ENCODE measurements at places on chromosomes 5 and 9.

GRCh38 chr5:78064941-78065472, 229.5 kb downstream of the AP3B1 start:
- no peak for DNase-seq

GRCh38 chr5:139958432-139959148, 84.5 kb downstream of the NRG2 start:
- DNase-seq, result no peak

DNA sequence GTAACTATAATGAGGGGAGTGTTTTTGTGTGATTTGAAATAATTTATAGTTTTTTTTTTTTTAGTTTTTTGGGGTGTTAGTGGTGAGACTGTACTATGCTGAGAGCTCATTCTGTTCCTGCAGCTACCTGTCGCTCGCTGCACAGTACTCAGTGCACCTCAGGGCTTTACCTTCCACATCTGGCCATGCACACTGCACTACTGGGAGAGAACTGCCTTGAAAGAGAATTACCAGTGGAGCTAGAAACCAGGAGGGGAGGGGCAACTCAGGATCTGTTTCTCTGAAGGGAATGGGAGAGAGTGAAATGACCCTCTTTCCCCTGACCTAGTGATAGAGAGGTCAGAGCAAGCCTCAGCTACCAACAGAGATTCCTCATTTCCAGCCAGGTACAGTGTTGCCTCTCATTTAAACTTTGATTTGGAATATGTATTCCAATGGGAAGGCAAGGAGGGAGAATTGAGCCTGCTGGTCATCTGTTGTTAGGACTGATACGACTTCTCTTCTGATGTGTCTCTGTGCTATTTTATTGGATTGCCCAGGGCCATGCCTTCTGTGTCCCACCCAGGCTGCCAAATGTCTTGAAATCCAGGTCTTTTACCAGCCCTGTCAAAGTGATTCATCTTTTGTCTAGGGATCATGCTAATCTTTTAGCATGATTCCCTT, 8.9 kb downstream of the ATG10 start:
- no peak for DNase-seq

DNA sequence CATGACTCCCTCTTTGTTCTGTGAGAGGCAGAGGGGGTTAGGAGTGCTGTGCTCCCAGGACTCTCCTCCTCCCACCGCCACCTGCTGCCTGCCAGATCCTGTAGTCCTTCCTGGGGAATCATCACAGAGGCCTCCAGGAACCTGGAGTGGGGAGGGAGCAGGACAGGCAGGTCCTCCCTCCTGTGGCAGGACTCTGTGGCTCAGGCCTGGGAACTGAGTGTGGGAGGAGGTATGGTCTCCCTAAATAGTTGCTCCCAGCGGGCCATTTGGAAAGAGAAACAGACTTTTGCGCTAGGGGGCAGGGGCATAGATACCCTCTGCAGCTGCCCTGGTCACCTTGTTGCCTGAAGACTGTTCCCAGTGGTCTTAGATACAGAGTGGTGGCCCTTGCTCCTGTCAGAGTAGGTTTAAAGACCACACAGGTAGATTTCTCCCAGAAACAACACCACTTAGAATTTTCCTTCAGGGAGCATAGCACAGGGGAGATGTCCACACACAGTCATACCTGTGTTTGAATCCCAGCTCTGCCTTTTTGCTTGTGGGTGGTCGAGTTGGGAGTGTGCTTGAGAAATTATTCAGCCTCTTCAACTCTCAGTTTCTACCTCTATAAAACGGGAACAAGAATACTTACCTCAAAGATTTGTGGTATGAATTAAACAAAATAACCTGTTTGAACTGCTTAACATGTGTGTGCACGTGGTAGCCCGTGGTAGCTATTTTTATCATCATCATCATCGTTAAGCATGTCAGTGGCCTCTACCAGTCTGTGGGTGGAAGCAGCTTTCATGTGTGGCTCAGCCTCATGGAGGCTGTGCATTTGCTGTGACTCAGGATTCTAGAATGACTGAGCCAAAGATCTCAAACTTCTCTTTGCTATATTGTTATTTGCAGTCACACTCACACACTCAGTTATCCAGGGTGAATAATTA, 55.8 kb downstream of the SLC22A5 start:
- peak; percentile 71 for DNase-seq

DNA sequence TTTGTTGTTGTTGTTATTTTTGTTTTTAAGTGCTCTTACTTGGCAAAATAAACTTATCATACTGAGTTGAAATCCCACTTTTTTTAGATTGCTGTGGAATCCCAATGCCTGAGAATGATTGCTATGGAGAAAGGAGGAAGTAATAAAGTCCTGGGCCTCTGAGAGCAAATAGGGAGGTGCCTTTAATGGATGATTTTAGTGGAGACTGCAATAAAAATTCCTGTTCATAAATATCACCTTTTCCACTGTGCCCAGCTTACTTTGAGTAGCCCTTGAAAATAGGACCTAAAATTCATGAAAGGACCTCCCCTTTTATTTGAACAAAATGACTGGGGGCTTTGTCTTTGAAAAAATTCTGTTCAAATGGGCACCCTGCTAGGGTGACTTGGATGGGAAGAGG, 21.8 kb upstream of the ANKH start:
- no peak for DNase-seq

DNA sequence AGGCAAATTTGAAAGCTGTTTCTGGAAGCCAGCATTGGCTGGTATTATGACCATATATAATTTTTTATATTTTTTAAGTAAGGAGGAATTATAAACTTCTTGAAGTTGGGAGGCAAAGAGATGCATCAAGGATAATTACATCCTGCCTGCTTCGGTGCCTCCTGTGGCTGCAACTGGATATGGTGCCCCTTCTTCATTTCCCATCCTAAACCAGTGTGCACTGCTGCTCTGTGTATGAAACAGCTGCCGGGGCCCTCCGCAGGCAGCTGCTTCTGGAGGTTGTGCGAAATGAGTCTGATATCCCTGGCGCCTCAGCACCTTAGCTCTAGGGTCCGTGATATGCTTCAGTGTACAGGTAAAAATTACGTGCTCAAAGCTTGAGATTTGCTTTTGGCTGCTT, 304.2 kb downstream of the ENC1 start:
- DNase-seq, result no peak

DNA sequence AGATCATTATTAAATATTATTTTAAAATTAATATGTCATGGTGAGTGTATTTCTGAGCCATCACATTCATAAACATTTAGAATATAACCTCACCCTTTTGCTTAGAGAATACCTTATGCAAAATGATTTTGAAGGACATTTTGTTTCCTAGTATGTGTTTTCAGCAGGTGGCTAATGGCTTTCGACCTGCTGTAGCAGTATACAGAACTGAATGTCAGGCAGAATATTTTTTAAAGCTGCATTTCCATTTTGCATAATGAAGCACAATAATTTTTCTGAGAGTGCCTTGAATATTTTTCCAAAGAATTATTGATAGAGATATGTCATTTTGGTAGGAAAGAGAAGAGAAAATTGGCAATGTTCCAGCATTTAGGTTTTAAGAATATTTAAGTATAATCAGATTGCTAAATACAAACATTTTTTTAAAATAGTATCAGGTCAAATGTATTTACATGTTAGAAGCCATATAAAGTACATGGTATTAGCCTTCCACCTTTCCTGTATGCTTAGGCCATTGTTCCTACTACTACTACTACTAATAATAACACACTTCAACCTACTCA, 42.3 kb downstream of the PAM start:
- no peak for DNase-seq

DNA sequence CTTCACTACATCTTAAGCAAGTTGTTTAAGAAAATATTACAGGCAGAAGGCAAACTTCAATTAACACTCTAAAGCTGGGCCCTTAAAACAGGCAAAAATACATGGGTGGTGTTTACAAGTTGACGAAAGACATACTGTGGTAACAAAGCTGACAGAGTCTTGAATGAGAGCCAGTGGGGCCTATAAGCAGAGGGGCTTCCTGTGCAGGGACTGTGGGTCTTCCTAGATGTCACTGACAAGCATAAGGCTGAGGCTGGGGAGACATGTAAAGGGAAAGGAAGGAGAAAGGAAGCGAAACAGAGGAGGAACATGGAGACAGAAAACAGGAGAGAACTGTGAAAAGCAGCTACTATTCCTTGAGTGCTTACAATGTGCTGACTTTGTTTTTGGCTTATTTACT, 308.0 kb upstream of the RPS23 start:
- DNase-seq, result no peak

DNA sequence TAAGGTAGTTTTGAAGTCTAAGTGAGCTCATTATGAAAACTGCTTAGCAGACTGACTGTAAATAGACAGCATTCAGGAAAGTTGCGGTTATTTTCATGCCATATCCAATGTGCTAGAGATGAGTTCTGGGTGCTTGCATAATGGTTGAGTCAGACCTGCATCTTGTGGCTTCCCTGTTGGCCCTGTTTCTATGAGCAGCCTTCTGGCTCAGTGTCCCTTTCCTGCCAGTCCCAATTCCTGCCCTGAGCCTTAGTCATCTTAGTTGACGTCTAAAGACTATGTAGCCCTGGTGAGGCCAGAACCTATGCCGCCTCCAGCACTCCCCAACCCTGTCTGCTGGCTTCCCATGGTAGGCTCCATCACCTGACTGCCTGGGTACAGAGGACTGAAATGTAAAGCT, 76.3 kb upstream of the TNFSF8 start:
- DNase-seq, result no peak

DNA sequence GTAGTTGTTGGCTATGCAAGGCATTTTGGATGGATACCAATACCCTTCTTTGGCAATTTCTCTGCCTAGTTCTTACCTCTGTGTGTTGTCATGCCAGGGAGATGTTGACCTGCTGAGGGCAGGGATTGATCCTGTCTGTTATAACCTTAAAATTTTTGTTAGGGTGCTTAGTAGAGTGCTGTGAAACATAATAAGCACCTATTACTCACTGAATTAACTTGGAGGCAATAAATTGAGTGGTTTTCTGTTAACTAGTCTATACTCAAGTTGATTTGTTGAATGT, 177.2 kb downstream of the ARHGAP26 start:
- DNase-seq, result no peak

- DNase-seq, result no peak
These were observed 78.8 kb upstream of the GPBP1 start for GRCh38 chr5:57094753-57095683.

GRCh38 chr5:124748687-124749594, 2.5 kb upstream of the ZNF608 start:
- no peak for DNase-seq

DNA sequence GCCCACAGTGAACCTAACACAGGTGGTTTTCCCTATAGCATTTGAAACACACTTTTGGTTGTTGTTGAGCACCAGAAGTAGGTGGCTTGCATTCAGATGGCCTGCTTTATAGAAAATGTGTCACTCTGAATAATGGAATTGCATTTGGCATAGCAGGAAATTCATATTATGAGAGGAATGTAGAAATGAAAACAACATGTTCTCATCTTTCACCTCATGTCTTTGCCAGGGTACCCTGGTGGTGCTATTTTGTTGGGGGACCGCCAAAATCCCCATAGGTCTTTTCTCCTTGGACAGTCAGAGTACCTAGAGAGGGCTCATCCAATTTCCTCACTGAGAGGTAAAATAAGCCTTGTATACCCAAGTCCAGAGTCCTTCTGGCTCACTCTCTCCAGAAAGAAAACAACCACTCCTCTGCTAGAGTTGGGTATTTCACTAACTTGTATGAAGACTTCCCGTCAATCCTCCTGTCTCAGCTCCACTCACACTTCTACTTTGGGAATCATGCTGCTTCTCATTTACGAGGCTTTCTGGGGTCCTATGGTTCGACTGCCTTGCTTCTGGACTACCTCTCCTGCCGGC, 67.4 kb downstream of the MRPS27 start:
- no peak for DNase-seq

GRCh38 chr5:6623941-6624340, 8.9 kb downstream of the NSUN2 start:
- DNase-seq, result no peak

- DNase-seq, result no peak
These were observed 574.7 kb upstream of the MEF2C start for GRCh38 chr5:89457411-89458331.

GRCh38 chr9:19976226-19976625, 187.4 kb upstream of the SLC24A2 start:
- no peak for DNase-seq

DNA sequence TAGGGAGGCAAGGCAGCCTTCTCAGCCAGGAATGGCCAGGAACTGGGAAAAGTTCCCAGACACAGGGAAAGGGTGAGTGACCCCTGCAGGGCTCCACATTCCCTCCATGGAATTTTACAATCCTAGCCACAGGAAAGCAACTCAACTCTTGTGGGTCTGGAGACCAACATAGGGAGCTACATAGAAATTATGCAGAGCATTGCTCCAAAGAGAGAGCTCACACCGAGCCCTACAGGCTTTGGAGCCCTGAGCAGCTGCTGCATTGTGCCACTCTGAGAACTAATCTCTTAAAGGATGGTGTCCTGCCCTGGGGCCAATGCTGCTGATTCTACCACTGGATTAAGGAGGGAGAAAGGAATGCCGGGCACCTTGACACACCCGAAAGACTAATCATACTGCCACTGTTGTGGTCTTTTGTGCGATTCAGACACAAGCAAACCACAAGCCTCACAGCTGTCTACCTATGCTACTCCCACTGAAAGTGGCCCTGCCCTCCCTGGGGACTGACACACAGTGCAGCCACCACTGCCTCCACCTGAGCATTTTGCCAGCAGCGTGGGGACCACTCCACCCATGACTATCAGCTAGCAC, 1089.8 kb upstream of the NUDT12 start:
- DNase-seq, result no peak

GRCh38 chr5:119287547-119288111, 68.2 kb upstream of the TNFAIP8 start:
- peak; percentile 53 for DNase-seq

GRCh38 chr5:32646061-32646969, 61.0 kb downstream of the SUB1 start:
- no peak for DNase-seq

- DNase-seq, result no peak
These were observed 94.4 kb upstream of the IER5L start for GRCh38 chr9:129272348-129273025.

DNA sequence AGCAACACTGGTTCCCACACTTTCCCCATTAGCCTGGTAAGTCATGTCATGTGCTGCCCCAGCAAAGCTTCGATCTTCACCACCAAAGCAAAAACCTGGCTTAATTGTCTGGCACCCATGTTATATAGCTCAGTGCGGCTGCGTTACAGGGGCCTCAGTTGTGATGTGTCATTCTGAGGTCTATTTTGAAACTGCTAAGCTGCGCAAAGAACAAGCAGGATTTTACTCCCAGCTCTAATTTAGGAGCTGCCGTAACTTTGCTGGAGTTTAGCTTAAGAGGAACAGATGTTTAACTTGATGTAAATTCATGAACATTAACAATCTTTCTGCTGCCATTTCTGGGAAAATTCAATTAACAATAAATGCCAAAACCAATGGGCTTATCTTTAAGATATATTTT, 274.1 kb downstream of the HSPA4 start:
- DNase-seq, result no peak

GRCh38 chr5:118776755-118777154, 211.6 kb downstream of the DTWD2 start:
- DNase-seq, result no peak

- no peak for DNase-seq
These were observed 347.6 kb upstream of the SLC30A5 start for GRCh38 chr5:68746220-68746619.

Measured in T follicular helper cell (primary cell).